Activated CD4-positive, alpha-beta memory T cell treated with anti-CD3 and anti-CD28 coated beads, Interleukin-2, amount 10 ng/mL, durations not matched to agents 7 days and 5 days (primary cell): ENCODE measurements at places on chromosomes 6 and 20. TPM values are rescaled to one million over a fixed set of nuclear protein-coding genes. Genes with fewer than 3 reads are reported as not detected.

- no peak for DNase-seq
Measured at GRCh38 chr6:31879901-31880300, 1.1 kb upstream of the SLC44A4 start.

- no peak for DNase-seq
Measured at GRCh38 chr6:90028995-90029635, 134.8 kb downstream of the GJA10 start.

- DNase-seq: peak; percentile 26
Measured at GRCh38 chr20:4869290-4870193, 131.8 kb downstream of the SLC23A2 start.

GRCh38 chr6:132648356-132648755 lies 10.6 kb downstream of the TAAR1 start:
- peak; percentile 45 for DNase-seq

GRCh38 chr20:46139266-46139889 lies 21.3 kb downstream of the CD40 start:
- DNase-seq: no peak

PTCHD4 gene
- total RNA-seq: not detected
